ENCODE measurements at places on chromosomes 11 and 22.

GRCh38 chr11:35058669-35059434, 80.1 kb upstream of the CD44 start:
- peak; percentile 37 for DNase-seq

DNA sequence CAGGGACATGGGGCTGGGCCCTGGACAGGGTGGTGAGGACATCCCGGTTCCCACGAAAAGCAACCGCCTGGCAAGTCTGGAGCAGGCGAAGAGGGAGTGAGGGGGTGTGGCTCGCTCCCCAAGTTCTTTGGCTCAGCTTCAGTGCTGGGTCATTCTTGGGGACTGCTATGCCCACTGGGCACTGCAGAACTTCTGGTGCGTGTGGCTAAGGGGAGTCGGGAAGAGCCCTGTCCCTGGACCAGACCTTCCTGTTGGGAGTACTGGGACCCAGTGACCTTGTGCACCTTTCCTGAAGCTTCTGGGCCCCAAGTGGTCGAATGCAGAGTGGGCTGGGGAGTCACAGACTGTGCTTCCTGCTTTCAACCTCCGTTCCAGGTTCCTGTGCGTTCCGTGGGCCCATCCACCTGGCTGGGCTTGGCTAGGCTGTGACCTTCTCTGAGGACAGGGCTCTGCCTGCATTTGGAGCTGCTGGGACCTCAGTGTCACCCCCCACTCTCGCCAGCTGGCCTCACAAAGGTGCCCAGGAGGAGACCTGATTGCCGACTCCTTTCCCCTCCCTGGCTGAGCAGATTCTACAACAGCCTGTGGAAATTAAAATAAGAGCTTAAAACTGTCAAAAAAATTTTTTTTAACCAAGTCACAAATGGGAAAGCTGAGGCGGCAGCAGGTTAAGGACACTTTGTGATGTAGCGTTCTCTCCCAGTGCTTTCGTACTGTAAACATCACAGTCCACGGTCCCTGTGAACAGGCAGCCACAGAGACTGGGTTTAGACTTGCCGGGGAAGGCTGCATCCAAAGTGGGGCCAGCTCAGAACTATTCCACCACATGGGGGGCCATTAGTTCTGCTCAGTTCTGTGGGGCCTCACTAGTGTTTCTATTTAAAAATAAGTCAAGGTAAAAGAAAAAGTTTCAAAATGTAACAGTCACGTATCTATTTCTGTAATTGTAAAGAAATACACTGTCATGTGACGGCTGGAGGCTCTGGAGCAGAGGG, 63.8 kb upstream of the WNT7B start:
- DNase-seq = no peak

- no peak for DNase-seq
Measured at GRCh38 chr11:70381872-70382861, 16.2 kb upstream of the CTTN start.

GRCh38 chr11:96238563-96239135, 104.3 kb downstream of the MAML2 start:
- no peak for DNase-seq

DNA sequence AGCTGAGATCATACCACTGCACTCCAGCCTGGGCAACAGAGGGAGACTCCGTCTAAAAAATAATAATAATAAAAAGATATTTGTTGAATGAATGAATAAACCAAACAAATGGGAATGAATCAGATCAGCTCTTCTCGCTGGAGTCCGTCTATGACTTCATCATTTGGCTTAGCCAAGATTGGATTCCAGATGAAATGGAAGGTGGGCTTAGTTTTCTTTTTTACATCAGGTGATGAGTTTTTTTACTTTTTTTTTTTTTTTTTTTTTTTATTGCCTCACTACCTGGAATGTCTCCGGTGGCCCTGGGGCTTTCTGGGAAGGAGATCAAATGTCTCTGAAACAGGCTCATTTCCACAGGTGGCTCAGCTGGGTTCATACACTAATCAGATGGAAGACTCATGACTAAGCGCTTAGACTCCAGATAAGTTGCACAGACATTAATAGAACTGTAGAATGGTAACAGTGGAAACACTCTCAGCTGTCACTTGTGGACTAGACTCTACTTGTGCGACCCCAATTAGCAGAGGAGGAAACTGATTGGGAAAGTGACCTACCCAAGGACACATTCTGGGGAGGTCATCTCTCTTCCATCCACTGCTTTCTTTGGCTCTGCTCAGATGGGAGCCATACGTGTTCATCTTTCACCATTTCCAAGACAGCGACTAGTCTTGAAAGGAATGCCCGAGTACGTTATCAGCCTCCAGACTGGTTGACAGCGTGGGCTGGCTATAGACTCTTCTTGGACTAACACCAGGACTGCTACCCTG, 20.5 kb upstream of the RBFOX2 start:
- no peak for DNase-seq

GRCh38 chr22:20422271-20423007, 15.2 kb downstream of the SCARF2 start:
- DNase-seq = peak; percentile 54
